ENCODE measurements at places on chromosomes 2 and 18.

DNA sequence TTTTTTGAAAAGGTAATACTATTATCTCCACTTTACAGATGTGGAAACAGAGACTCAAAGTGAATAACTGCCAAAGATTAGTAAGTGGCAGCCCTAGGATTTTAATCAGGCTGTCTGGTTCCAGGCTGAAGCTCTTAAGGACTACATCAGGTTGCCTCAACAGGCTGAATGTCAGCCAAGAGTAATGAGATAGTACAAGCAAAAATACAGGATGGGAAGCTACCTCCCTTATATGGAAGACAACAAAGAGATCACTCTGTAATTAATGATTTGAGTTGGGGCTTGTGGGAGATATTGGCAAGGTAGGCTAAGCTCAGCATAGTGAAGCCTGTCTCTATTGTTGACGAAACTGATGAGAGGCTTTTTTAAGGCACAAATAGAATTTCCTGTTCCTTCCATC lies 323.1 kb downstream of the KCNJ3 start:
- DNase-seq, result no peak

- DNase-seq, result peak; percentile 31
Measured at GRCh38 chr18:44458777-44459176, 221.9 kb upstream of the SETBP1 start.

- DNase-seq, result no peak
Measured at GRCh38 chr2:190972846-190973245, 41.1 kb downstream of the STAT1 start.

DNA sequence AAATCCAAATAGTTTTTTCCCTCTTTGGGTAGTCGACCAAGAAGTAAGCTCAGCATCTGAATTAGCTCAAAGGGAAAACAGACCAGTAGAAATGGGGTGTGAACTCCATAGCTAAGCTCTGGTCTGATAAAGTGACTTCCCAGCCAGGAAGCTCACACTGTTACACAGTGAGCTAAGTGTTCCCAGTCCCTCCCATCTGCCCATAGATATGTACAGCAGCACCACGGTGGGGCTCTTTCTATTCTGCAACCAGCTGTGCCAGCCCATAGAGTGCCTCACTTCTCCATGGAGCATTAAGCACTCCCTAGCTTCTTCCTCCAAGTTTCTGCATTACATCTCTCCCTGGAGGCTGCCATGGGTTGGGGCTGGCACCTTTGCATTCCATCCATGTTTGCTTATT lies 27.6 kb upstream of the NEMP2 start:
- no peak for DNase-seq

DNA sequence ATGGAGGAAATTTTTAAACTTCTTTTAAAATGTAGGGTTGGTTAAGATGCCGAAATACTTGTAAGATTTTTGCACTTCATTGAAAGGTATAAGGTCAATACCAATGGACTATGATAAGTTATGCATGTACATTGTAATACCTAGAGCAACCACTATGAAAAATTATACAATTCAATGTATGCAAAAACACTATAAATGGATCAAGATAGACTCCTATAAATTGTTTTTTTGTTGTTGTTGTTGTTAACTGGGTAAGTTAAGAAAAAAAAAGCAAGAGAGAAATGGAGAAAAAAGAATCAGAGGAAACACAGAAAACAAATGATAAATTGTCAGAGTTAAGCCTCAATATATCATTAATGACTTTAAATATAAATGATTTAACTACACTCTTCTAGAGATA lies 421.2 kb downstream of the TMEM182 start:
- DNase-seq, result no peak

DNA sequence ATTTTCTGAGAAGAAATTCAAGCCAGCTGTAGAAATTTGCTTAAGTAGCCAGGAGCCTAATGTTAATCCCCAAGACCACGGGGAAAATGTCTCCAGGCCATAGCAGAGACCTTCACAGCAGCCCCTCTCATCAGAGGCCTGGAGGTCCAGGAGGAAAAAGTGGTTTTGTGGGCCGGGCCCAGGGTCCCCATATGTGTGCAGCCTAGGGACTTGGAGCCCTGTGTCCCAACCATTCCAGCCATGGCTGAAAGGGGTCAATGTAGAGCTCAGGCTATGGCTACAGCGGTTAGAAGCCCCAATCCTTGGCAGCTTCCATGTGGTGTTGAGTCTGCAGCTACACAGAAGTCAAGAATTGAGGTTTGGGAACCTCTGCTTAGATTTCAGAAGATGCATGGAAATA lies 14.2 kb upstream of the TTC21B start:
- no peak for DNase-seq

DNA sequence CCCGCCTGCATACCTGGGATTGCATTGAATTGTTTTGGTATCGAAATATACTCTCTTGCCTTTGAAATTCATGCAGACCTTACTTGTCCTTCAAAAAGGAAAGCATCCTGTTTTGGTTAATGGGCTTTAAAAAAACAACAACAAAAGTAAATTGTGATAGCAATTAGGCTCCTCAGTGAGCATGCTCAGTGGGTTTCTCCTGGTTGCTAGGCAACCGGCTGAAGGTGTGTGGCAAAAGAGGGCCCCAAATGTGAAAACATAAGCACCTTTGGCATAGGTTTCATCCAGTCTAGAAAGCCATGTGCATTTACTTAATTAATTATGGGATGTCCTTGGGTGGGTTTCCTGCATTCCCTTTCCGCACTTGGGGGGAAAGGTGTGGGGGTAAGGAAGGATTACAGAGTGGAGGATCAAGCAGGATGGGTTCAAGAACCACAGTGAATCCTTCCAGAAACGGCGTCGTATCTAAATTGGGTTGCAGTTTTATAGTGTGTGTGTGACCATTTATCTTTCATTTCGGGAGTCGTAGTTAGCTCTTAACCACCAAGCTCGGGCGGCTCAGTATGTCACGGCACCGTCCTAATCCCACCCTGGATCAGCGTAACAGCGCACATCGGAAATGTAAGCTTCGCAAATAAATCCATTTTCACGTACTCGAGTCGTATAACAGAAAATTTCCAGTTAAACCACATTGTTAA lies 274.9 kb upstream of the TCF4 start:
- no peak for DNase-seq

DNA sequence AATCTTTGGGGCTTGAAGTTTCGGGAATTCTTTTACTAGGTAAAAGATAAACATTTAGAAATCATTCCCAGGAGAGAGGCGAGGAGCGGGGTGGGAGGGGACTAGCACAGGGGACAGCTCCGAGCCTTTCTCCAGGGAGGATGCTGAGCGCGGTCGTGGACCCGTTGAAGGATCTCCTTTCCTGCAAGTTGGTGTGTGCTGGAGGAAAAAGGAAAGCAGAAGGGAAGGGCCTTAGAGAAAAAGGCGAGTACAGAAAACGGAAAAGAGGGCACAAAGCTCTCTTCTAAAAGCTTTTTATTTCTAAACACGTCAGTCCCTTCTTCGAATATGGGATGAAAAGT lies 640 bp downstream of the SLC39A6 start:
- DNase-seq, result no peak

DNA sequence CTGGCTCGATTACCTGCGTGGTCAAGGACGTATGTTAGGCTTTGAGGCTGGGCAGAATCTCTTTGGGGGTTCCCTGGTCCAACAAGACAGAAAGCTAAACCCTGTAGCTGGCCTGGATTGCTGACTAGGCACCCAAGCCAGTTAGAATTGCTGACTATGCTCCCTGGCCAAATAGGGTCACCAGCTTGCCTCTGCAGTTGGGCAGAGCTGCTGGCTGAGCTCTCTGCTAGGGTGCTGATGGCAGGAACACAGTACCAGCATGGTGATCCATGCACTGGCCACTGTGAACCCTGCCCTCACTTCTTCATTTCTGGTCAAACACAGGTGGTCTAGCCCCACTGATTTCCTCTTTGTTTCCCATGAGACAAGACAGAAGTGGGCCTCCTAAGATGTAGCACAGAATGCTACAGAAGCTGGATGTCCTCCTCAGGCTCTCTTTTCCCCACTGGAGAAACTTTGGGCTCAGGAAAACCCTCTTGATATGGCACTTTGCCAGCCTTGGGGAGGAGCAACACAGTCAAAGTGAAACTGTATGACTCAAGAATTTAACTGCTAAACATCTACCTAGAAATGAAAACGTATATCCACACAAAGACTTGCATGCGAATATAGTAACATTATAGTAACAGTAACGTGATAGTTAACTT lies 20.8 kb downstream of the SP140L start:
- DNase-seq, result no peak

DNA sequence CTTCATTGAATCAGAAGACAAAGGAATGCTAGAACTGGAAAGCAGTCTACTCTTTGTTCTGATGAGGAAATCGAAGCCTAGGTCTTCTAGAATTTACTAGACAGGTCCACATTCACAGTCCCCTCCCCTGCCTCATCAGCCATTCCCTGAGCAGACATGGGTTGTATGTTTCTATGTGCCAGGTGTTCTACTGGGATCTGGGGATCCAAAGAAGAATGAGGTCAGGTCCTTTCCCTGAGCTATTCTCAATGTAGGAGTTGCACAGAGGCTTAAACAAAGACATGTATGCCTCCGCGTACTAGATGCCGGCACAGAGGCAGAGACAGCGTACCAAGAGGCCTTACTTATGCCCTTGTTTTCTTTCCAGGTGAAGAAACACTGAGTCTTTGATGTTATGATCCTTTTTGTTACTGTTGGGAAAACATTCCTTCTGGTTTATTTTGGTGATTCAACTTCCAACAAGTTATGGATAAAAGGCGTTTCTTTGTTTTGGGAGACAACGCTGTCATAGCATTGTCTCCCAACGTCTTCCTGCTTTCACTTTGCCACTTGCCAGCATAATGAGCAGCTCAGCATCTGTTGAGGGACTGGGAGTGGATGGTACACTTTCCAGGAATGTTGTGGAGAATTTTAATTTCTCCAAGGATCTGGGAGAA lies 174.4 kb downstream of the ALPK2 start:
- no peak for DNase-seq

DNA sequence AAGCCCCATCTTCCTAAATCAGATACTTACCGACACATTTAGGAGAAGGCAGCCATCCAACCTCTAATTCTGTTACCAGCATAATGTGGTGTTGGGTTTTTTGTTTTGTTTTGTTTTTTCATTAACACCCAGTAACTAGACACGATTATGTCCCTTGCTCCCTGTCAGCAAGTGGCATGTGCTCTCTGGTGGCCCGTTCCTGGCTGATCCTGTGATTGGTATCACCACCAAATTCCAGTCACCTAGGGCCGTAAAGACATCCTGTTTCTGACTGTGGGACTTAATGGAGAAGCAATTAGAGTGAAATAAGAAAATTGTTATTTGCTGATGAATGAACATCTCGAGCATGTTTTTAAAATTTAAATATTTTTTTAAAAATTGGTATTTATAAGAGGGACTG lies 5.9 kb upstream of the DLX1 start:
- DNase-seq, result no peak

GRCh38 chr2:27572439-27572838 lies 10.4 kb upstream of the ZNF512 start:
- DNase-seq, result no peak

- DNase-seq, result no peak
Measured at GRCh38 chr2:132670496-132671150, 618 bp upstream of the LYPD1 start.

DNA sequence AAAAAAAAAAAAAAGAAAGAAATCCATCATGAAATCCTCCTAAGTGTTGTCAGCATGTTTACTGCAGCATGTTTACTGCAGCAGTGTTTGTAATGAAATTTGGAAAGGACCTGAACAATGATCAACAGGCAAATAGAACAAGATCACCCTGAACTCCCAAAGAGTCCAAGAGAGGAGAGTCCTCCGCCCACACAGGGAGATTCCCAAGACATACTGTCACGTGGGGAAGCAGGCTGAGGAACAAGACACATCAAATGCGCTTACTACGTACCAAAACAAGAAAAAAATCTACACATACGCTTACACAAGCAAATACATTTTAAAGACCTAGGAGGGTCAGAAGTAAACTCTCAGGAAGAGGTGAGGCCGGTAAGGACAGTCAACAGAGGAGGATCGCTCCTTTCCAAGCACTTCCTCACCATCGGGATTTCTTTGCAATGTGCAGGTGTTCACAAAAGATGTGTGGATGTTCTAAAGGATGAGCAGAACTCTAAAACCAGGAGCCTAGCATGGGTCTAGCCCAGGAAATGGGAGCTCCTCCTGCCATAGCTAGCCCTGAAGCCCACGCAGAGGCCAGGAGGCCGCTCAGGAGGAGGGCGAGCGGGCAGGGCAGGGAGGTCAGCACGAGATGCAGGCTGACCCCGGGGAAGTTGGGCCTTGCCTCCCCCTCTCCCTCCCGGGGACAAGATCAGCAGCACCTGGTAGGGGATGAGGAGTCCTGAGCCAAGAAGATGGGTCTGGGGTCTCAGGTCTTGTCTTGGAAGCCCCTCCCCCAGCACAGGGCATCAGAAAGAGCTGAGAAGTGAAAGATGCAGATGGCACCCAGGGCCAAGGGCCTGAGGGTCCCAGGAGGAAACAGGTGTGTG lies 66.4 kb downstream of the ZNF516 start:
- no peak for DNase-seq

DNA sequence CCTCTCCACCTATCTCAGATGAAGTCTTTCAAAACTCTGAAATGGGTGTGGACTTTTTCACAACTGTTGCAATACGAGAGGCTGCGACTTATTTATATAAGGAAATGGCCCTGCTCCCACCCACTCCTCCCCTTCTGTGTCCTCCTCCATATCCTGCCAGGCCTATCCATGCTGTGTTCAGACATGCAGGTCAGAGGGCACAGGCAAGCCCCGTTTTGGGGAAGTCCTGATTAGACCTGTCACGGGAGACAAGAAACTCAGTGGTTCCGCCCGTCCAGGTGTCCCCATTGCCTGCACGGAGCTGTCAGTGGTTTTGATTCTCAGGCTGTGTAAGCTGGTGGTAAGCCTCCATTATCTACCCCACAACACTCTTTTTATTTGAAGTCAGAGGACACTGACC lies 99.6 kb upstream of the MGAT5 start:
- no peak for DNase-seq

DNA sequence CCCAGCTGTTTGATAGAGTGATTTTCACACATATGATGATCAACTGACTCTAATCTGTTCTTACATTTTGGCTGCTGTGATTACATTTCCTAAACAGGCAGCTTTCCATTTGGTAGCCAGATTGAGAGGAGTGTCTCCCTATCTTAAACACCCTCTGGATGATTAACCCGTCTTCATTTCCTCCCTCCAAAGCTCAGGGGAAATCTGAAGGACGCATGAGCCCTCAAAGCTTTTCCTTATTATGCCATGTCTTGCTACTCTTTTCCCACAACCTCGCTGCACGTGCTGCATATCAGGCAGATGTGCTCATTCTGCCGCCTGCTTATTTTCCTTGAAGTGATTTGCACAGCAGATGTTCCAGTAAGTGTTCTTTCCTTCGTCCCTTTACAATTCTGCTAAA lies 837.4 kb downstream of the LRRTM4 start:
- DNase-seq, result no peak

- no peak for DNase-seq
Measured at GRCh38 chr2:233209533-233210171, 41.8 kb upstream of the ATG16L1 start.

DNA sequence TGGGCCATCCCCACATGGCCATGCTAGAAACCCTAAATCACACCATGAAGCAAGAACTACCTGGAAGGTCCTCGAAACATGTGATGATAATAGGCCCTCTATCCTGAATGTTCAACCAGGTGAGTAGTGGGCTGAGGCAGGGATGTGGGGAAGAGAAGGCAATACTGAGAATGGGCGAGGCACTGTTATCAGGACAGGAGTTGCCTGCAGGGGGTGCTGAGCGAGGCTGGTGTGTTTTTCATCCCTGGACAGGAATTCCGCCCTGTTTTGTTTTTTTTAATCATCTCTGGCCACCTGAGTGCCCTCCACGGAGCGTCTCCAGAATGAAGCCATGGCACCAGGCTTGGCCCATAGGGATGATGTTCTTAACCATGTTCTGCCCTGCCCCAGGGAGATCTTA lies 103.0 kb upstream of the SOX11 start:
- DNase-seq, result no peak
